Activated CD4-positive, alpha-beta T cell treated with anti-CD3 and anti-CD28 coated beads, Interleukin-2, amount 50 U/mL, for 24 hours (primary cell): ENCODE measurements at places on chromosomes 11 and 22.

- no peak for DNase-seq
These were observed 43.2 kb downstream of the ME3 start for GRCh38 chr11:86629045-86629706.

GRCh38 chr11:60563553-60564235 lies 48.5 kb downstream of the MS4A13 start:
- DNase-seq: no peak

DNA sequence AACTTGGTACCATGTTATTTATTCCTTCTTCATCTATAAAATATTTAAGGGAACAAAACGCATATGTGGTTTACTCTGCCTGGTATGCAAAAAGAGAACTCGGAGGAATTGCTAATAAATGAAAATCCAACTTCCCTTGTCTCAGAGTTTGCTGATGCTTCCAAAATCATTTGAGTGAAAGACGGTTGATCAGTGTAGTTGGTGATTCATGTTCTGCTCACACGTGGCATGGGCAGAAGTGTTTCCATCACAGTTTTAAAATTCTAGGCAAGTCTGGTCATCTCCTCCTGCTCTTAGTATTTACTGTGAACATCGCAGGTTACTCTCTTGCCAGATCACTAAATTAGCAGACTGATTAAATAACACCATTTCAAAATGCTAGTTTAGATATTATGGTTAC lies 11.9 kb upstream of the PARVB start:
- DNase-seq: no peak

GRCh38 chr11:125384825-125385224 lies 111.2 kb downstream of the FEZ1 start:
- no peak for DNase-seq

- DNase-seq: no peak
These were observed 125.1 kb downstream of the WT1 start for GRCh38 chr11:32310214-32310601.
